ENCODE measurements at places on chromosomes 13 and 19. TPM values are rescaled to one million over a fixed set of nuclear protein-coding genes. Genes with fewer than 3 reads are reported as not detected.

GRCh38 chr13:50340146-50340545 lies 324.9 kb downstream of the KCNRG start:
- DNase-seq, result no peak
- no peak overlapping the region for H3K27ac ChIP-seq
- H3K4me3 ChIP-seq, result no peak overlapping the region
- no peaks in the 10 kb centered on the region for H3K4me1 ChIP-seq
- H3K27me3 ChIP-seq, result no peaks in the 10 kb centered on the region

DNA sequence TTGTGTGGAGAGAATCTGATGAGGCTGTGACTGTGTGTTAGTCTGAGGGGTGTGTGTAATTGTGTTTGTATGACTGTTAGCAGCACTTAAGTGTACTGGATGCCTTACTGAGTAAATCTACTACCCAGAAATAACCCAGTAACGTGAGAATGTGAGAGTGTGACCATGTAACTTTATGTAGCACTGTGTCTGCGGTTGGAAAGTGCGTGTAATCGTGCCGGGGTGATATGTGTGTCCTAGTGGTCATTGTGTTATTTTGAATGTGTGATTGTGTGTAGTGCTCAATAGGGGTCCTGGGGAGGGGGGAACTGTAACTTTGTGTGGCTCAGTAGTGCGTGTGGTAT lies 550 bp downstream of the ZNF383 start:
- no peak overlapping the region for H3K27ac ChIP-seq
- no peaks in the 10 kb centered on the region for H3K36me3 ChIP-seq
- no peak for DNase-seq
- peak overlapping the region; percentile 52 for H3K4me3 ChIP-seq

DNA sequence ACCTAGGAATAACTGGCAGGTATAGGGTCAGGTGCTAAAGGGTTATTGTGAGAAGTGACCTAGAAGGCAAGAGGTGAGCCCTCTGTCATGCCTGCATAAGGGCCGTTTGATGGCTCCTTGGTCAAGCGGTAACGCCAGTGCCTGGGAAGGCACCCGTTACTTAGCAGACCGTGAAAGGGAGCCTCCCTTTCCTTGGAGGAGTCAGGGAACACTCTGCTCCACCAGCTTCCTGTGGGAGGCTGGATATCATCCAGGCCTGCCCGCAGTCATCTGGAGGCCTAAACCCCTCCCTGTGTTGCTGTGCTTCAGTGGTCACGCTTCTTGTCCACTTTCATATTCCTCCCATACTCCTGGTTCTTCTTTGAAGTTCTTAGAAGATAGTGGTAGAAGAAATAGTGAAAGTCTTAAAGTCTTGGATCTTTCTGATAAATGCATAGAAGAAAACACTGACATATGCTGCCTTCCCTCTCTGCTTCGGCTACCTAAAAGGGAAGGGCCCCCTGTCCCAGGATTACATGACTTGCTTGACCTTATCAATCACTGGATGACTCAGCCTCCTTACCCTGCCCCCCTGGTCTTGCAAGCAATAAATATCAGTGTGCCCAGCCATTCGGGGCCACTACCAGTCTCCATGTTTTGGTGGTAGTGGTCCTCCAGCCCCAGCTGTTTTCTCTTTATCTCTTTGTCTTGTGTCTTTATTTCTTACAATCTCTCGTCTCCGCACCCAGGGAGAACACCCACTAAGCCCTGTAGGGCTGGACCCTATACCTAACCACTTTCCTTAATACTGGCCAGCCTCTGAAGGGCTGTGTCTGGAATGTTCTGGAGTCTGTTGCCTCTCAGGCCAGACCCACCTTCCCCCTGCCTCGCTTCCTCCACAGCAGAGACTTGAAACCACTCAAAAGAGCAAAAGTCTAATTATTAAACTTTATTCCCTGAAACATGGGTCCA lies 16.1 kb upstream of the ABCC4 start:
- no peaks in the 10 kb centered on the region for H3K27me3 ChIP-seq
- H3K4me3 ChIP-seq, result no peak overlapping the region
- H3K36me3 ChIP-seq, result no peaks in the 10 kb centered on the region
- DNase-seq, result no peak

GRCh38 chr19:46745521-46746280 lies at the start of gene FKRP:
FKRP (plus strand) TSS chr19:46746057; CDS start chr19:46755451, 9,394 bp downstream.
- peak within 1 kb of the TSS; percentile 21 for H3K27ac ChIP-seq
- peak within 1 kb of the TSS; percentile 96 for H3K4me3 ChIP-seq
- no peak for DNase-seq
- no peaks in the 10 kb centered on the region for H3K27me3 ChIP-seq

GRCh38 chr19:50331994-50332243 lies 2.7 kb upstream of the KCNC3 start:
- H3K4me3 ChIP-seq, result no peak overlapping the region
- DNase-seq, result no peak
- H3K36me3 ChIP-seq, result no peaks in the 10 kb centered on the region

- no peak overlapping the region for H3K4me3 ChIP-seq
- no peak overlapping the region for H3K27ac ChIP-seq
- H3K27me3 ChIP-seq, result no peaks in the 10 kb centered on the region
- no peak for DNase-seq
These were observed 16.1 kb downstream of the CEACAM1 start for GRCh38 chr19:42512130-42512636.

DNA sequence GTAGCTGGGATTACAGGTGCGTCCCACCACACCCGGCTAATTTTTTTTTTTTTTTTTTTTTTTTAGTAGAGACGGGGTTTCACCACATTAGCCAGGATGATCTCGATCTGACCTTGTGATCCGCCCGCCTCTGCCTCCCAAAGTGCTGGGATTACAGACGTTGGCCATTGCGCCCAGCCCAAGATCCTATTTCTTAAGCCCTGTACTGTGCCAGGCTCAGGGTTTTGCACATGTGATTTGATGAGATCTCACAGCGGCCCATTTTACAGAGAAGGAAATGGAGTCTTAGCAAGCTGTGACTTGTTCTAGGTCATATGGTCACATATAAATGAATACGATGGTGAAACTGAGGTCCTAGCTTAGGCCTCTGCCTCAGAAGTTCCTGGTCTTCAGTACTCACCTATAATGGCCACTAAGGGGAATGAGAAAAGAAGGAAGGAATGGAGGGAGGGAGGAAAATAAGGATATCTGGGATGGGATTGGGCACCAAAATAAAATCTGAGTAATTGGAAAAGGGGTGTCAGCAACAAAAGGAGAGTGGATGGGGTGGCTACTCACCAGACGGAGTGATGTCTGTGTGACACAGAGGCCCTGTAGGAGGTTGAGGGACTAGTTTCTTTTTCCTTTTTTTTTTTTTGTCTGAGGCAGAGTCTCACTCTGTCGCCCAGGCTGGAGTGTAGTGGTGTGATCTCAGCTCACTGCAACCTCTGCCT lies 1.3 kb downstream of the OSCAR start:
- no peaks in the 10 kb centered on the region for H3K36me3 ChIP-seq
- H3K27me3 ChIP-seq, result no peaks in the 10 kb centered on the region
- peaks cover 2% of the 10 kb centered on the region for H3K4me1 ChIP-seq

DNA sequence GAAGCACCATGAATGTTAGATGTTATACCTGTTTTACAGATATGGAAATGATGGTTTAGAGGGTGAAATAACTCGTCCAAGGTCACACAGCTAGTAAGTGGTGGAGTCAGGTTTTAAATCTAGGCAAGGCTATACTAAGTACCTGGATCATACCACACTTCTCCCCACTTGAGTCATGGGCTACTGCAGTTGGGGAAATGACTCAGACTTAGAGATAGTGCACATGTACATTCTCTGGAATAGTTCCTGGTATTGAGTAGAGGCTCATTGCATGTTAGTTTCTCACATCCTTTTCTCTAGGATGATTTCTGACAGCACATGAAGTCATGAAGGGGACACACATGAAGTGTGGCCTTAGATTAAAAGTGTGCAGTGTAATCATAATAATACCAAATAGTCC lies 76.2 kb upstream of the TNFSF11 start:
- H3K36me3 ChIP-seq, result no peaks in the 10 kb centered on the region
- H3K27me3 ChIP-seq, result no peaks in the 10 kb centered on the region
- no peak overlapping the region for H3K4me3 ChIP-seq
- DNase-seq, result no peak

DNA sequence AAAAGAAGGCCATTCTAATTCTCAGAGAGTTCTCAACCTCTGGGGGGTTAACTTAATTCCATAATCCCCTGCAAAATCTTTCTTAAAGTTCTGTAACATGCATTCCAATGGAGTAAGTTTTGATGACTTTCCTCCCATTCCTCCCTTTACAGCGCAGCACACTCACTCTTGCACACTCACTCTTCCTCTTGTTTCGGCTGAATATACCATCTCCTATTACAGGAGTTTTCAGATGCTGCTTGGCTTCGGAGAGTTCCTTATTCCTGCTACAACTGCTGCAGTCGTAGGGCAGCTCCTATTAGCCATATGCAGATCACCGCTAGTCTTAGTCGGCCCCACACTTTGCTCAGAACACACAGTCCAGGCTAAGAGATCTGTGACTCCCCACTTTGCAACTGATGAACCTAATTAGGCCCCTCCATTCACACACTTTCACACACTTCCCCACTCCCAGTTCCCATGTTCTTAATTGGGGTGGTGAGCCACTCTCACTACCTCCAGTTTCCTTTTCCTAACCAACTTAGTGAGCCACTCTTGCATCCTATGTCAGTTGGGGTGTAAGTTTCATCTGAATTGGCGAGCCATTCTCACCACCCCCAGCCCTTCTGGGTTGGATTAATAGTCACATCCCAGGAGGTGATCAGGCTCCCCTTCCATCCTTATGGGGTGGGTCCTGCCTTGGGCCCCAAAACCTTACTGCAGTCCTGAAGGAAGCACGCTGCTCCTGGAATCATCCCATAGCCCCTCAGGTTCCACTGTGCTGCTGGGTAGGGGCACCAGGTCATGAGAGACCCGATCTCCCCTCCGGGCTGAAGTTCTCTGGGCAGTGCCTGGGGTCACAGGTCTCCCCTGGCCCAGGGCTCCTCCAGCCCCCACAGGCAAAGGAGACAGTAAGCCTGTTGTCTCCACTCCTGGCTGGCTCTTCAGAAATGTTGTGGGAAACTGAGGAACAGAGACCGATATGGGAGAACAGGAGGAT lies 53.9 kb downstream of the OR10H4 start:
- DNase-seq, result no peak
- no peaks in the 10 kb centered on the region for H3K36me3 ChIP-seq
- H3K27me3 ChIP-seq, result no peaks in the 10 kb centered on the region
- no peaks in the 10 kb centered on the region for H3K4me1 ChIP-seq
- no peak overlapping the region for H3K27ac ChIP-seq
- no peak overlapping the region for H3K4me3 ChIP-seq

DNA sequence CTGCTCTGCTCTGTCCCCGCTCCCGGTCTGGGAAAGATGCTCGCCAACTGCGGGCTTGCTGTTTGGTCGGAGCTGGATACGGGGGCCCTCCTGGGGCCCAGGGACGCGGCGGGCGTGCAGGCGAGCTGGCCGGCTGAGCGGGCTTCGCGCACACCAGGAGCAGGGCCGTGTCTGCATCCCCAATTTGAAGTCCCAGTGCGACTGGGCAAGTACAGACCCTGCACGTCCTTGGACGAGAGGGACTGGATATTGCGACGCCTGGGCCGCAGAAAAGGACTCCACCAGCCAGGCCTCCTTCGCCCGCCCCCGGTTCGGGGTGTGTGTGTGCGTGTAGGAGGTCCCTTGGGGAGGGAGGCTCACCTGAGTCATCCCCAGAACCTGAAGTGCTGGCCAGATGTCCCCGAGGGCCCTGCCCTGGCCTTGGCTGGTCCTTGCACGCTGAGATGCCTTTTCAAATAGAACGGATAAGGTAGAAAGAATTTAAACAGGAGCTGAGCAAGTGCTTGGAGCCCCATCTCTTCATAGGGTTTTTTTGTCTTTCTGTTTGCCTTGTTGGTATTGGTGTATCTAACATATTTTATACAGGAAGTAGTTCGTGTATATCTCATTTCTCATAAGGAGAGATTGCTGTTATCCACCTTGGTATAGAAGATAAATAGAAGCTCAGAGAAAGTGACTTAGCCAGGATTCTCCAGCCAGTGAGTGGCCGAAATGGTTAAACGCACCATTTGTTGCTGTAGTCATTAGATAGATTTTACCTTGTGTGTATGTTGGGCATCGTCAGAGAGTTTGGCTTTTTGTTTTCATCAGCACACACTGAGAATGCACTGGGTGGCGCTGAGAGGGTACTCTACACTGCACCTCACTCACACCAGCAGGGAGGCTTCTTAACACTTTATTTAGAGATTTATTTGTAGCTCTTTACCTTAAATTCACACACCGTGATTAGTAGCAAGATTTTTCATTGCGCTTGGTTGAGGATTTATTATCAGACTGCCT lies 1.1 kb downstream of the NAXD start:
- H3K4me1 ChIP-seq, result no peaks in the 10 kb centered on the region
- H3K36me3 ChIP-seq, result no peaks in the 10 kb centered on the region
- peak overlapping the region; percentile 83 for H3K27ac ChIP-seq

DNA sequence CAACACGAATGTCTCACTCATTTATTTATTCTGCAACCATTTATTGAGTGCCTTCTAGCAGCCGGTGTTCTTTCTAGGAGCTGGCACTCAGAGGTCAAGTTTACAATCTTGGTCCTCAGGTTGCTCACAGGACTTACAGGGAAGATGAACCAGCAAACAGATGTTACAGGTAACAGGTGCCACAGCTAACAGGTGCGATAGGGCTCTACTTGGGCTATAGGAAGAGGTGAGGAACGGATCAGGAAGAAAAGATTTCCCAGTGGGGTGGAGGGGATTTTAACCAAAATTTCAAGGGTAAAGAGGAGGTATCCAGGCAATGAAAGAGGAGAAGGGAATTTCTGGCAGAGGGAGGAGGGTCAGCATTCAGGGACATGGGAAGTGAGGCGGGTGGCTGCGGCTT lies 87.3 kb upstream of the FARP1 start:
- no peak overlapping the region for H3K4me3 ChIP-seq
- H3K27me3 ChIP-seq, result no peaks in the 10 kb centered on the region
- H3K4me1 ChIP-seq, result no peaks in the 10 kb centered on the region

DNA sequence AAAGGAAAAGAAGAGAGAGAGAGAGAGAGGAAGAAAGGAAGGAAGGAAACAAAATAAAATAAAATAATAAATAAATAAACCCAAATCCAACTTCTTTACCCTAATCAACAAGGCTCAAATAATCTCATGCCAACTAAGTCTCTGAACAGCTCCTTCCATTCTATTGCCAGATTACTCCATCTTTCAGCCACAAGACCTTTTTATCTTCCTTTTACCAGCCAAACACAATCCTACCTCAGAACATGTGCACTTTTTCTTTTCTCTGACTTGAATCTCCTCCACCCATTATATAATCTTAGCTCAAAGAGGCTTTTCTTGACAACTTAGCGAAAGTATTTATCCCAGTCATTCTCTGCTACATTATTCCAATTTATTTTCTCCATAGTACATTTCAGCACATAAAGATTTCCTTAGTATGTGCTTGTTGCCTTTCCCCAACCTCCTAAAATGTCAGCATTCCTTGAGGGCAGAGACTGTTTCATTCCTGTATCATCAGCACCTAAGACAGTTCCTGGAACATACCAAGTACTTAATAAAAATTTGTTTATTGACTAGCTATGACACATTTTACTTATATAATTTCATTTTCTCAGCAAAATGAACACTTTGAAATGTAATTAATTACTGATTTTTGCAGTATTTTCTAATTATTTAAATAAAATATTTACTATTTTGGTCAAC lies 33.5 kb upstream of the USPL1 start:
- H3K27ac ChIP-seq, result no peak overlapping the region
- H3K4me1 ChIP-seq, result no peaks in the 10 kb centered on the region
- no peaks in the 10 kb centered on the region for H3K27me3 ChIP-seq
- DNase-seq, result no peak

GRCh38 chr13:71082631-71083030 lies 784.4 kb downstream of the DACH1 start:
- H3K27me3 ChIP-seq, result no peaks in the 10 kb centered on the region
- no peaks in the 10 kb centered on the region for H3K36me3 ChIP-seq
- H3K4me3 ChIP-seq, result no peak overlapping the region
- H3K27ac ChIP-seq, result no peak overlapping the region

Gene POU2F2
- 2.3 TPM for polyA plus RNA-seq

Gene TBC1D4
- polyA plus RNA-seq, result 1.4 TPM

Gene KCNRG
- not detected for polyA plus RNA-seq

Gene CHMP2A
- polyA plus RNA-seq, result 208 TPM

Gene SYT5
- polyA plus RNA-seq, result not detected

Gene BTBD2
- 56.7 TPM for polyA plus RNA-seq

Gene GIPR
- polyA plus RNA-seq, result not detected

Data from aorta (tissue), 5 donors.